ENCODE measurements at places on chromosomes 4 and X. TPM values are rescaled to one million over a fixed set of nuclear protein-coding genes. Genes with fewer than 3 reads are reported as not detected.

The LONRF3 gene
- total RNA-seq = 0.21 TPM

The ARR3 gene
- total RNA-seq = not detected

The SSX4B gene
- total RNA-seq = not detected

The RHOXF1 gene
- total RNA-seq = not detected

The KLF8 gene
- 3.8 TPM for total RNA-seq

The DUSP9 gene
- total RNA-seq = 1.5 TPM

The MAGEA8 gene
- not detected for total RNA-seq

The GC gene
- total RNA-seq = not detected

The NAT8L gene
- not detected for total RNA-seq

The GATA1 gene
- not detected for total RNA-seq

The ADAMTS3 gene
- total RNA-seq = 3.9 TPM

Measured in tracheal epithelial cell (primary cell).